ENCODE measurements at places on chromosomes 7 and 10. TPM values are rescaled to one million over a fixed set of nuclear protein-coding genes. Genes with fewer than 3 reads are reported as not detected.
A peak's percentile ranks its signal among the peaks of the same experiment; 100 is the strongest.

- no peak for DNase-seq
- H3K4me1 ChIP-seq = no peaks in the 10 kb centered on the region
- no peak overlapping the region for H3K4me3 ChIP-seq
Observed at GRCh38 chr7:158351481-158351880, 236.1 kb downstream of the PTPRN2 start.

DNA sequence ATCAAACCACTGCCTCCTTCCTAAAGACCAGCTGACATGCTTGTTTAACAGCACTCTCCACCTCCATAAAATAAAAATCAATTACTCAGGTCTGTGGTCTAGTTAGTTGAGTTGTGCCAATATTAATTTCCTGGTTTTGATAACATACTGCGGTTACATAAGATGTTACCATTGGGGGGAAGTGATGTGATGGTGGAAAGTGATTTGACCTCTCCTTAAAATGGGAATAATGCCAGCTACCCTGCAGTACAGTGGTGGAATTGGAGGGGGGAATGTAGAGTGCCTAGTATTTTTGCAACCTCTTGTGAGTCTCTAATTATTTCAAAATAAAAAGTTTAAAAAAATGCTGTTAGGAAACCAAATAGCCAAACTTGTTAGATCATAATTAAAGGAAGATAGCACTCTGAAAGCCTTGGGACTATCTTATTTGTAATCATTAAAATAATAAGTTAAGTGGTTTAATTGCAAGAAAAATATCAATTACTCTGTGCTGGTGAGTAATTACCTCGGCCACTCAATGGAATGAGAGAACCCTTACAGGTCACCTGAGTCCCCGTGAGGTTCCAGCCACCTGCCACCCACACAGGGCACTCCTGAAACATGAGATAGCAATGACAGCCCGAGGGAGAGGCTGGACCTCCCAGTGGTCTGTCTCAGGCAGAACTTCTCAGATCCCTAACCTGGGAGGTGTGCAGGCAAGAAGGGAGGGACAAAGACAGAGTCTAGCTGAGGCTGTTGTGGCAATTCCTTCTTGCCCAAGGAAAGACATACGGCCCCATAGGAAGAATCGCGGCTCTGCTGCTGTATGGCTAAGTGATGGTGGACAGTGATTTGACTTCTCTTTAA is 94.1 kb downstream of the SH3PXD2A start:
- H3K4me3 ChIP-seq = no peak overlapping the region
- DNase-seq = peak; percentile 55
- H3K36me3 ChIP-seq = no peaks in the 10 kb centered on the region
- no peak overlapping the region for H3K27ac ChIP-seq
- H3K27me3 ChIP-seq = no peaks in the 10 kb centered on the region

DNA sequence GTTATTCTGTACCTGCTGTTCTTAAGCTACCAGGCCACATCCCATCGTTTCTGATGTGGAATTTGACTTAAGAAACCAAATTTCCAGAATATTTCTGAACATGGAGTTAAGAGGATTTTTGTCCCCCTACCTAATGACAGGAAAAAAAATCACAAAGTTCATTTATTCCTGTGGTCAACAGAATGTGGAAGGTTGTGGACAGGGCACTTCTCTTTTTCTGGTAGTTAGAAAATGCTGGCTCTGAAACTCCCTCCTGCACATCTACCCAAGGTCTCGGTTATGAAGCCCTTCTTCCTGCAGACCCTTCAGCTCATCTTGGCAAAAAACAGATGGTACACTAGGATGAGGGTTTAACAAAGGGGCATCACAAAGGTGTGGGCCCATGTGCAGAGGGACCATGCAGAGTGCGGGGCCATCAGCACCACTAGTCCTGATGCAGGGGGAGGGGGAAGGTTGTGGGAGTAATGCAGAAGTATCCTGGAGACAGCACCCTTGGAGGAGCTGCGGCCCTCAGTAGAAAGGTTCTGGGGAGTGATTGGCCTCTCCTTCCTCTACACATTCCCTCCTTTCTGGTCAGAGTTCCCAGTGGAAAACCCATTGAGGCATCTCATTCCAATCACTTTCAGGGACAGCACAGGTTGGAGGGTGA is 9.8 kb downstream of the ALOX5 start:
- H3K27me3 ChIP-seq = no peaks in the 10 kb centered on the region
- H3K27ac ChIP-seq = no peak overlapping the region
- no peaks in the 10 kb centered on the region for H3K36me3 ChIP-seq
- no peak for DNase-seq
- H3K4me3 ChIP-seq = no peak overlapping the region
- H3K4me1 ChIP-seq = no peaks in the 10 kb centered on the region

- H3K4me1 ChIP-seq = peaks cover 33% of the 10 kb centered on the region
- H3K4me3 ChIP-seq = no peak overlapping the region
- no peaks in the 10 kb centered on the region for H3K27me3 ChIP-seq
- DNase-seq = peak; percentile 91
Observed at GRCh38 chr7:75055830-75056772, 17.5 kb downstream of the RCC1L start.

DNA sequence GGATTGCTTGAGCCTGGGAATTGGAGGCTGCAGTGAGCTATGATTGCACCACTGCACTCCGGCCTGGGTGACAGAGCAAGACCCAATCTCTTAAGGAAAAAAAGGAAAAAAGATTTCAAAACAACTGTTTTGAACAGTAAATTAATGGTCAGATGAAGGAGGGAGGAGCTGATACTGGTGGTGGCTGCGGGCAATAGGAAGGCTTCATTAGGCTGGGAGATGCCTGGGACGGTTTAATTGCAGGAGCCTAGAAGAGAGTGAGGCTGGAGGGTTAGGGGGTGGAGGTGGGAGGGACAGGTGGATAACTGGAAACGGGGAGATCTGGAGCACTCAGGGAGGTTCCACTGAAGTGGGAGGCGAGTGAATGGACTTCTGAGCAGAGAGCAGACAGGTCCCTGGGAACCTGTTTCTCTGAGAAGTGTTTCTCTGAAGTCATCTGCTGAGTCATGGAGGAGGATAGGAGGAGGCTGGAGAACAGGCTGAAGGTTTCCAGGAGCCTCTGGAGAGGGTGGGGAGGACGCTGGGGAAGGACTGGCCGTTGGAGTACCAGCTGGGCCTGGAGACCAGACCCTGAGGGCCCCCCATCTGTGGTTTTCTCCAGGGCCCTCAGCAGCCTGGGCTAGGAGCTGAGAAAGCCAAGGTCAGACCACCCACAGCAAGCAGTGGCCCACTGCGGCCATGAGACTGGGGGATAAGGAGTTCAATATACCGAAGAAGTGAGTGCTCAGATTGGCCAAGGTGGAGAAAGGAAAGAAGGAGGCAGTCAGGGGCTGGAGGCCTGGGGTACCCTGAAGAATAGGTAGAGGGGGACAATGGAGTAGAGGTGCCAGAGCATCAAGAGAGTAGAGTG is 14.4 kb upstream of the YWHAG start:
- peak overlapping the region; percentile 22 for H3K27ac ChIP-seq
- no peaks in the 10 kb centered on the region for H3K27me3 ChIP-seq
- H3K36me3 ChIP-seq = no peaks in the 10 kb centered on the region
- no peak overlapping the region for H3K4me3 ChIP-seq

- H3K36me3 ChIP-seq = no peaks in the 10 kb centered on the region
- no peaks in the 10 kb centered on the region for H3K27me3 ChIP-seq
- H3K4me3 ChIP-seq = no peak overlapping the region
- H3K27ac ChIP-seq = no peak overlapping the region
- no peak for DNase-seq
Observed at GRCh38 chr7:4168541-4168940, 513.6 kb upstream of the FOXK1 start.

DNA sequence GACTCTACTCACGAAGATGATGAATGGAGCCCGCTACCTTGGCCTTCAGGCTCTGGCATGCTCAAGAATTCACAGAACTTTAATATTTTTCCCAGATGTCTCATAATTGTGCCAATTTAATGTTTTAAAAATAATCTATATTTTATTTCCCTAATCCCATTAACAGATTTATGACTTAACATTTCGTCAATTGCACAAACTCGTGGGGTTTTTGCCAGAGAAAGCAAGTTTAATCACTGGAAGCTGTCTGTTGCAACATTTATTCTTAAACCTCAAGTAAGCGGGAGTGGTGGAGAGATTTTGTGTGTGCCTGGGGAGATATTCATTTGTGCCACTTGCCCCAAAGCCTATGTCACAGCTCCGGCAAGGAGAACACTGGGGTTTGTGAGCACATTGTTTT is 117.9 kb downstream of the TEX36 start:
- H3K36me3 ChIP-seq = no peaks in the 10 kb centered on the region
- no peak for DNase-seq
- no peaks in the 10 kb centered on the region for H3K27me3 ChIP-seq
- H3K4me1 ChIP-seq = no peaks in the 10 kb centered on the region
- H3K27ac ChIP-seq = no peak overlapping the region

Gene FOXI2
- total RNA-seq = not detected

DNA sequence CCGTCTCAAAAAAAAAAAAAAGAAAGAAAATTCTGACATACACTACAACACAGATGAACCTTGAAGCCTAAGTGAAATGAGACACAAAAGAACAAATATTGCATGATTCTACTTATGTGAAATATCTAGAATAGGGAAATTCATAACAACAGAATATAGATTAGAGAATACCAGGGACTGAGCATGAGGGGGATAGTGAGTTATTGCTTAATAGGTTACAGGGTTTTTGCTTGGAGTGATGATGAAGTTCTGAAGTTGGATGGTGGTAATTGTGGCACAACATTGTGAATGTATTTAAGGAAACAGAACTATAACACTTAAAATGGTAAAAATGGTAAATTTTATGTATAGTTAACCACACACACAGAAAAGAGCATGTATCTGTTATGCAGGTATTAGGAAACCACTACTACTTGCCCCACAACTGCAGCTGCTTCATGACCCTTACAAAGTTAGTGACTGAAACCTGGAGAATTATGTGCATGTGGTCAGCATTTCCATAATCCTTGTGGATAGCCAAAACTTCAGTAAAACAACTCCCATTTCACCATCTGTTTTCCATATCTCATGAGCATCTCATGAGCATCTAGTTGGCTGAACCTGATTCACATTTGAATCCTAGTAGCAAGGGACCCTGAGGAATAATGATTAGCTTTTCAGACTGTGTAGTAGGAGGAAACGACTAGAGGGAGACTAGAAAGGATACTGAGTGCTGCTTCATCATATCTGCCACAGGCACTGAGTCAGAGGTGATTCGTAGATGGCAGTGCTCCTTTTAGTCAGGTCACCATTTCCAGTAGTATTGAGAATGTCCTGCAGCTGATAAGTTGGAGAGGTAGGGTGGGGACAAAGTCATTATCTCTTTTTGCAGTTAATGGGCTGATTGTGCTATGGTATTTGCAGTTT is 26.3 kb downstream of the SAMD8 start:
- no peak overlapping the region for H3K4me3 ChIP-seq
- no peak overlapping the region for H3K27ac ChIP-seq
- H3K36me3 ChIP-seq = no peaks in the 10 kb centered on the region
- H3K27me3 ChIP-seq = no peaks in the 10 kb centered on the region
- peaks cover 10% of the 10 kb centered on the region for H3K4me1 ChIP-seq

Gene HYAL4
- not detected for total RNA-seq

- no peak overlapping the region for H3K27ac ChIP-seq
- H3K4me1 ChIP-seq = peaks cover 20% of the 10 kb centered on the region
- no peaks in the 10 kb centered on the region for H3K27me3 ChIP-seq
- peaks cover 8% of the 10 kb centered on the region for H3K36me3 ChIP-seq
- no peak for DNase-seq
Observed at GRCh38 chr7:5404421-5404826, 19.2 kb downstream of the TNRC18 start.

Gene USP6NL
- 16.6 TPM for total RNA-seq

DNA sequence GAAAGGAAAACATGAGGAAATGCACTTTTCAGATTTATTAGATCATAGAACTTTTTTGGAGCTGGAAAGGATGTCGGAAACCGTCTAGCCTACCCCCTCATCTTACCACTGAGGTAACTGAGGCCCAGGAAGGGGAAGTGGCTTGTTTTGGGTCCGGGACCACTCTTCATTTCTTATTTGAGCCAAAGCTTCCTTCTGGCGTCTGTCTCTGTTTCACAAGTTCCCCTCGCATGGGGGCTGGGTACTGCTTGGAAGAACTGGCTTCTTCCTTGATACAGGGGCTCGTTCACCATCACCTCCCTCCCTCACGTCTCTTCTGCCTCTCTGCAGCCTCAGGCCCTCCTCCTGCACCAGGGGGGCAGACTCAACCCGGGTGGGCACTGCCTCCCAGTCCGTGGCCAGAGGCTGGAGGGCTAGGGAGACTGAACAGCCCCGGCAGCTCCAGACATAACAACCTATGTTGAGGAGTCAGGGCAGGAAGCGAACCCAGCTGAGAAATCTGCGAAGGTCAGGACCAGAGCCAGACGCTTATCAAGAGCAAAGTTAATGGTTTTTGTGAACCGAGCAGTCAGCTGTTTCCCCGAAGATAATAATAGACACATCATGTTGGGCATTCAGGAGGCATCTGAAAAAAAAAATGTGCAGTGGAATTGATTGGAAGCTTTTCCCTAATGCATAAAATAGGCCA is 12.9 kb downstream of the HTRA1 start:
- H3K4me1 ChIP-seq = peaks cover 37% of the 10 kb centered on the region
- H3K27me3 ChIP-seq = no peaks in the 10 kb centered on the region
- H3K4me3 ChIP-seq = no peak overlapping the region
- no peak for DNase-seq
- H3K36me3 ChIP-seq = no peaks in the 10 kb centered on the region

GRCh38 chr10:111482621-111483216 is 405.9 kb downstream of the ADRA2A start:
- no peaks in the 10 kb centered on the region for H3K4me1 ChIP-seq
- no peak overlapping the region for H3K27ac ChIP-seq
- no peak for DNase-seq
- H3K27me3 ChIP-seq = no peaks in the 10 kb centered on the region
- H3K4me3 ChIP-seq = no peak overlapping the region
- H3K36me3 ChIP-seq = no peaks in the 10 kb centered on the region

- H3K4me3 ChIP-seq = no peak overlapping the region
- DNase-seq = no peak
- no peak overlapping the region for H3K27ac ChIP-seq
- no peaks in the 10 kb centered on the region for H3K4me1 ChIP-seq
- H3K36me3 ChIP-seq = no peaks in the 10 kb centered on the region
- H3K27me3 ChIP-seq = no peaks in the 10 kb centered on the region
Observed at GRCh38 chr7:87785368-87785995, 90.7 kb downstream of the SLC25A40 start.

DNA sequence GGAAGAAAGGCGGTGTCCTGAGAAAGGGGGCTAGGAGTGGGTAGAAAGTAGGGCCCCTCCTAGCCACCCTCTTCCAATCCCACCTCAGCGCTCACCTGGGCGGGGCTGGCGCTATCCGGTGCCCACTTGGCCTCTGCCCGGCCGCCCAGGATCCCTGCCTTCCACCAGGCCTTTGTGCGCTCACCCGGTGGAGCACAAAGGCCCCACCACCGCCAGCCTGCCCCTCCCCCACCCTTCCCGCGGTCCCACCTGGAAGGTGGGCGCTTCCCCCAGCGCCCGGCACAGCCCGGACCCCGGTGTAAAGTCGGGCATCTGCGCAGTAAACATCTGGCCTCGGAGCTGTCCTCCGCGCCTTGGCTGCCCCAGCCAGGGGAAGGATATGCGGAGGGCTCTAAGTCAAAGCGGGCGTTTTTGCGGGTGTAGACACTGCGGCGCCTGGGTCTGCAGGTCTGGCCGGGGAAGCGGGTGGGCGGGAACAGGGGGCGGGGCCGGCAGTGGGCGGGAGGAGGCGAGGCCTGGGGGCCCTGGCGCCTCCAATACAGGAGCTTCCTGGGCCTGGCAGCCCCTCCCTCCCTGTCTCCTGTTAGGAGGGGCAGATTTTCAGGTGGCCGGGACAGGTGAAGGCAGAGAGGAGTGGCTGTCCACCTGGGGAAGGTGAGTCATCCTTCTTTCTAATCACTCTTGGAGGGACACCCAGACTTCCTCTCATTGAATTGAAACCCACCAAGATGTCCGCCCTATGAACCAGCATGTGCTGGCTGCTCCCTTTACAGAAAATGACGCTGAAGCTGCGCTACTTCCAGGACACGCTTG is 49.3 kb downstream of the PNLIPRP2 start:
- no peak overlapping the region for H3K4me3 ChIP-seq
- peaks cover 4% of the 10 kb centered on the region for H3K36me3 ChIP-seq
- H3K27ac ChIP-seq = no peak overlapping the region
- no peaks in the 10 kb centered on the region for H3K27me3 ChIP-seq
- no peak for DNase-seq
- peaks cover 6% of the 10 kb centered on the region for H3K4me1 ChIP-seq
